ENCODE measurements at places on chromosomes 6 and 20.
A peak's percentile ranks its signal among the peaks of the same experiment; 100 is the strongest.

GRCh38 chr6:30060606-30061091, 416 bp upstream of the POLR1H start:
- DNase-seq = peak; percentile 48

DNA sequence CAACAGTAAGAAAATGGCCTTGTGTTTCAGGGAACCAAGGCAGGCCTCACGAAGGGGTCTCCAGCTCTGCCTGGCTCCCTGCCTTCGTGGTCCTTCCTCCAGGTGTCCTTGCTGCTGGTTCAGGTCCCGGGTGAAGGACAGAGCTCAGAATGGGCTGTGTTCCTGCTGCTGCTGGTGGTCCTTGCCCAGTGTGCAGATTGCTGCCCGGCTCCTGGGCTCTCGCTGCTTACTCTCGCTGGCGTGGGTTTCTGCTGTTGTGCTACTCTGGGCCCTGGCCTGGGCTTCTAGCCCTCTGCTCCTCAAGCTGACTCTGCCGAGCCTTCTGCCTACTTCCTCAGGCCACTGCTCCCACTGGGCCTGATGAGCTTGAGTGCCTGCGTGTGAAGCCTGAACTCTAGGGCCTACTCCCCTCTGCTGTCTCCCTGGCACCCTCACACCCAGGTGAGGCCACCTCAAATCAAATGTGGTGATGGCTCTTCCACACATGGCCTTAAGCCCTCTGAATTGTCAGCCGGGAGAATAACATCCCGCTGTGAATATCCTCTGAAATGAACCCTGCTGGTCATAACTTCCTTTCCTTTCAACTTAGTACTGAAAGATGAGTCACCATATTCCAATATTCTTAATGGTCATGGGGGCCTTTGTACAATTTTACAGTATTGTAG, 171.6 kb downstream of the FOXC1 start:
- DNase-seq = no peak

GRCh38 chr20:40689100-40689942, at the start of gene MAFB:
Gene MAFB (minus strand): TSS chr20:40689236. CDS start chr20:40688850, 386 bp downstream.
- peak; percentile 82 for DNase-seq

- DNase-seq = no peak
Observed at GRCh38 chr20:1441133-1441532, 25.5 kb downstream of the NSFL1C start.

DNA sequence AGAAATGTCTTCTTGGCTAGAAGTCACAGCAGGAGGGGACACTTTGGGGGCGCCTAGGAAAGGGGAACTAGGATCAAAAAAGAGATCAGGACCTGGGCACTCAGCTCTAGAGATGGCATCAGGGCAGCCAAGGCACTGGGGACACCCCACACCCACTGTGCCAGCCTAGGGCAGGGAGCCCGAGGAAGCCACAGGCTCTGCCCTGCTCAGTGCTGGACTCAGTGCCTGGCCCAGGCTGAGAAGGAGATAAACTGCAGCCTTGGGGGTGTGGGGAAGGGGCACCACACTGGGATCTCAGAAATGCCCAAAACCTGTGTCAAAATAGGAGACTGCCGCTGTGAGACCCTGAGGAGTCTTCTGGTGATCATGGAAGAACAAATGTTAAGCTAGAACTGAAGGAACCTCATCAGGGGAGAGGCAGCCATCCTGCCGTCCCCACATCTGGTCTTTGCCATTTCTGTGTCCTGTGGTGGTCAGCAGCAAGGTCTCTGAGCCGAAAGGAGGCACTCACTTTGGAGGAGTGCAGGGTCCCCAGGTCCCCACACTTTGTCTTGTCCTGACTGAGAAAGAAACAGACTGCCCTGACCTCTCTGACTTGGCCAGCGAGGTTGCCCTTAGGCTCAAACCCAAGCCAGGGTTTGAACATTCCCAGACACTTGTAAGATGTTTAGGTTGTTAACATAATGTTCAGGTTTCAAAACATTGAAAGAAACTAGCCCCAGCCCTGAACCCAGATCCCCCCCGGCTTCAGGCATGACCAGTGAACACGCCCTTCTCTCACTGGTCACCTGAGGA, 2.3 kb downstream of the ARFRP1 start:
- DNase-seq = no peak

Data from fibroblast of mammary gland (primary cell).